ENCODE measurements at places on chromosomes 7 and 10.
A peak's percentile ranks its signal among the peaks of the same experiment; 100 is the strongest.

DNA sequence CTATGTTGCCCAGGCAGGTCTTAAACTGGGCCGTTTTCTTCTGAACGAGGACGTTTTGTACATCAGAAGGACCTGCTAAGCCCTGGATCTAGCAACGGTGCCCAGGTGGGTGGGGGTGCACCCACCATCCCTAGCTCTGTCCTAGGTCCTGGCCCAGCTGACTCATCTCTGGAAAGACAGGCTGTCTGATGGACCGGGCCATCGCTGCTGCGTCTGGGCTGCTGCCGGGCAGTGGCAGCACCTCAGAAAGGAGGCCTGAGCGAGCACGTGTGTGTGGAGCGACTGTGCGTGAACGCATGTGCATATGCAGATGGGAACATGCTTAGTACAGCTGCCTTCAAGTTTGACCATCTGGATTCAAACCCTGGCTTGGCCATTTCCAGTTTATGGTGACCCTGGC, 7.3 kb upstream of the ELFN1 start:
- no peak for DNase-seq

GRCh38 chr10:17685233-17685840, 41.4 kb downstream of the STAM start:
- DNase-seq, result no peak

DNA sequence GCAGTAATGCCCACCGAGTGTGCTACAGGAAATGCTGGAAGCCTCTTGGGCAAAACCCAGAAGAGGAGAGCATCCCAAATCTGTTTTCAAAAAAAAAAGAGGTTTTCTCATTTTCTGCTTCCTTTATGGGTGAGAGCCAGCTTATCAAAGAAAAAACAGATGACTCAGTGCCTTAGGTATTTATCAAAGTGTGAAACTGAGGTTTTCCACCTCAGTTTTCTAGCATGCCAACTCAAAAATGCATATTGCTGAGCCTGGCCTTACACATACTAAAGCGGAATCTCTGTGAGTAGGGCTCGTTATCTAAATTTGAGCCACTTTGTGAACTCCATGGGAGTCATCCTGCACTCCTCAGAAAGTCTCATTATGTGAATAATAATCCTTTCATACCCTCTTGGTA, 705.1 kb downstream of the SUGCT start:
- DNase-seq, result no peak

- DNase-seq, result no peak
Observed at GRCh38 chr7:98228801-98229200, 17.6 kb downstream of the BHLHA15 start.

DNA sequence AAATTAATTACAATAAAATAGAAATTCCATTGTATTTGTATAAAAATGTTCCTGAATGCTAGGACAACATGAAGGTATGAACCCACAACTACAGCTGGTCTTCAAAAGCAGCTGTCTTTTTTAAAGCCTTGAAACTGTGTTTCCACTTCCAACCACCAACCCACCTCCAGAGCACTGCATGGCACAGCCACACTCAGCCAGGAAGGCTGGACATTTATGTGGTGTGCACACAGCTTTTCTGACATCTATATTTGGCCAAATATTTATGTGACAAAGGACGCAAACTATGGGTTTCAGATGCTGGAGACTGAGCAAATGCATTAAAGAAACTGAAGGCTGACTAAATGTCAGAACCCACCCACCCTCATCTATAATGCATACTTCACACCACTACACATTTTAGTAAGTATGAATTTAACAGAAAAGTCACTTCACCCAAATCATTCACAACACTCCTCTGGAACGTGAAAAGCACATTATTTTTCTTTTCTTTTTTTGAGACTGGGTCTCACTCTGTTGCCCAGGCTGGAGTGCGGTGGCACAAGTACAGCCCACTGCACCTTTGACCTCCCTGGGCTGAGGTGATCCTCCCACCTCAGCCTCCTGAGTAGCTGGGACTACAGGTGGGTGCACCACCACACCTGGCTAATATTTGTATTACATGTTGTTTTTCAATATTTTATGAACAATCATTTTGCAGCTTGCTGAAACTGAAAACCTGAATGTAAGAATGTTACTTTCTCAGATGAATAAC, 27.9 kb upstream of the DAGLB start:
- DNase-seq, result no peak

DNA sequence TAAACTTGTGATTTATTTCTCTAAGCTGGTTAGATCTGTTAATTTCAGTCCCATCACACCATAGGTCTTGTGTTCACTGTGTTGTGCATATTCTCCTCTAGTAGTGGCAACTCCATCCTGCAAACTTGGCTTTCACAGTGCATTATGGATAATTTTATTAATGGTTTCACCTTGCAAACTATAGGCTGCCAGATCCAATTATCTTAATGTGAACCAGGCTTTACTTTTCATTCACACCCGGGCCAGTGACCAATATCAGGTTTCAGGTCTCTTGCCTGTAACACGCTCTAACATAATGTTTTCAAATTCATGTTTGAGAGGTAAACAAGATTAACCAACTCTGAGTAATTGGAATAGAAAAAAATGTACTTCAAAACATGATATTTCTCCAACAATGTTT, 1293.0 kb downstream of the REEP3 start:
- no peak for DNase-seq

DNA sequence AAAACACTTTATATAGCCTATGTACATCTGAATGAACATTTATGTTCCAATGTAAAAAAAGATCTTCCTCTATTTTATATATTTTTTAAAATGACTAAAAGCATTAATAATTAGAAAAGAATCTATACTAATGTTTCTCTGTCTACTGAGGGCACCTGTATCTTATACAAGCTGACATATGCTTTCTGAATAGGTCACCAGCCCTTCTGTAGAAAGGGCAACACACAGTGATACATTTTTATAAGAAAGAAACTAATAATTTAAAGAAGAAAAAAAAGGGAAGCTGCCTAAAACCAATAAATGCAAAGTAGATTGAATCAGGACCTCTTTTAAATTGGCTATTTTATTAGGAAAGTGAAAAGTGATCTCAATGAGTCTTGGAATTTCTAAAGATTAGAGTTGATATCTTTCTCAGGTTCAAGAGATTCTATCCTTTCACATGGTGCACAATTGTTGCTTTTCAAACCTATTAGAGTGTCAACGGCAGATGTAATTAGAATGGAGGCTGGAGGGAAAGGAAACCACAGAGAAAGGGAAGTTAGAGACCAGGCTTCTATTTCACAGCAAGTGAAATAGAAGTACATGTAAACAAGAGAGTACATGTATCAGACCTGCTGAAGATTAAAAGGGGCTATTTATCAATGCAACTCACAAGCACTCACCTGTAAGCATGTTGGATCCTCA, 6.3 kb downstream of the MTPN start:
- no peak for DNase-seq

DNA sequence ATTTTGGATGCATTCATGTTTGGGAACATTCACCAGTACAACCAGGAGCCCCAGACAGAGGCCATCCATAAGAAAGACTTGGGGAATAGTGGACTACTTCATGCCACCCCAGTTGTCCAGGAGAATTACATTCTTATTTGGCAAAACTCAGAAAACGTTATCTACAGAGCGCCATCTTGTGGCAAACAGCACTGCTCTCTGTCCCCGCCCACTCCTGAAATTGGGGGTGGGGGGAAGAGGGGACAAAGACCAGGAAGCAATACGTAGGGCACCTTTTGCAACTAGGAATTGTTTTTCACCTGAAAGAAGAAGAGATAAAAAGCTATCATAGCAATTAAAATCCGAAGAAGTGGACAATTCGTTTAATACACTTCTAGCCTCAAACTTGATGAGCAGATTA, 134.6 kb upstream of the MGMT start:
- peak; percentile 58 for DNase-seq

DNA sequence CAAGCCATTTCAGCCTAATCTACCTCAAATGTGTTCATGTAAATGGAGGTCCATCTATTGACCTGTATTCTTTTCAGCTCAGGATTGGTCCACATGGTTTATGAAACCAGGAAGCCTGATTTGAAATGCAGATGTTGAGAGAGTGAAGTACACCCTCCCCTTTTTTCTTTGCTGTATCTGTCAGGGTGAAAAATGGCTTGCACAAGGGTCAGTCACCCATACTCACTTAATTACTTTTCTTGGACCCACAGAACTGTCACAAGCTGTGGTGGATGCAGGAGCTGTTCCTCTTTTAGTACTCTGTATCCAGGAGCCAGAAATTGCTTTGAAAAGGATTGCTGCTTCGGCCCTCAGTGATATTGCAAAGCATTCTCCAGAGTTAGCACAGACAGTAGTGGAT, 41.2 kb downstream of the SPAG6 start:
- no peak for DNase-seq

GRCh38 chr7:129514683-129515082, 12.4 kb downstream of the SMKR1 start:
- DNase-seq, result no peak

- peak; percentile 22 for DNase-seq
Observed at GRCh38 chr7:108613147-108613948, 43.7 kb downstream of the DNAJB9 start.

DNA sequence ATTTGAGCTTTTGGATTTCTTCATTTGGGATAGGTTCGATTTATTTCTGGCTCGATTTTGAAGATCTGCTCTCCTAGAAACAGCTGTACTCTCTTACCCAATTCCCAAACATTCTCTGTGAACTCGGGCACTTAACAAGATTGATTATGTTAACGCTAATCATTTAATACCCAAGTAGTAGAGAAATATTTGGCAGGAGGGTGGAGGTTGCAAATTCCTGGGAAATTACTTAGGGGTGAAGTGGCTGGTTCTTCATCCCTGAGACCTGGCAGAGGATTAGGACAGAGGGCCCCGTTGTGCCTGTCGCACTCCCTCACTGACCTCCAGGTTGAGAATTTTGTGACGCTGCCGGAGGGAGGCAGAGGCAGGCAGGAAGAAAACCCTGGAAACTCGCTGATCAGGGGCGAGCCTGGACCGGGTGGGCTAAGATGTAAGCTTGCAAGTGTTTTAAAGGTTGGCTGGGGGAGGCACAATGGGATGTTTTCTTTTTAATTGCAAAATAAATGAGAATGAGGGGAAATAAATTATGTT, 182.6 kb downstream of the TCF7L2 start:
- DNase-seq, result no peak

- no peak for DNase-seq
Observed at GRCh38 chr10:125823663-125824251, 411 bp downstream of the BCCIP start.

GRCh38 chr7:3194501-3195141, 106.4 kb upstream of the SDK1 start:
- peak; percentile 91 for DNase-seq

- DNase-seq, result no peak
Observed at GRCh38 chr10:13686331-13686752, 99.6 kb downstream of the PRPF18 start.

- no peak for DNase-seq
Observed at GRCh38 chr10:70518695-70519094, 40.1 kb downstream of the PALD1 start.

DNA sequence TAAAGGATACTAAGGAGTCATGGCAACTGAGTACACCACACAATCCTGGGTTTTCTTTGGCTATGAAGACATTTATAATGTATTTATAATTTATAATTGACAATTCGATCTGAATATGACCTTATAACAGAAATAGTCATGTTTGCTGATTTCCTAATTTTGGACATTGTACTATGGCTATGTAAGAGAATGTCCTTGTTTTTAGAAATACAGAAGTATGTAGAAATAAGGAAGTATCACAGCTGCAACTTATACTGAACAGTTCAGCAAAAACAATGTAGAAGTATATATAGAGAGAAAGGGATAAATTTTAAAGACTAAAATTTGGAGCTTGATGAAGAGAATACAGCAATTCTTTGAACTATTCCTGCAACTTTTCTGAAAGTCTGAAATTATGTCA, 32.6 kb downstream of the PRLHR start:
- DNase-seq, result no peak

DNA sequence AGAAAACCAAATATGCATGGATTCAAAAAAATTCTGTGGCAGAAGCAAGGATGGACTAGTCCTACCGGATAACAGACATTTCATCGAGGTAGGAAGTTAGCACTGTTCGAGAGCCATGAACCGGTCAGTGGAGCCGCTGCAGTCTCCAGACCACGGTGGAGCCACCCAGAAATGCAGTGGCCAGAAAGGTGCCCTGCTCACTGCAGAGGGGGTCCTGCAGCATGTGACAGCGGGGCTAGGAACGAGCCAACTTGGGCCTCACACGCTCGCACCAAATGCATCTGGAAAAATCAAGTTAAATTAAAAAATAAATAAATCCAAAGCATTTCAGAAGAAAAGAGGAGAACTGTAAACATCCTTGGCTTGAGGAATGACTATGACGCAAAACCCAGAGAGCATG, 13.1 kb upstream of the CFAP46 start:
- no peak for DNase-seq

- no peak for DNase-seq
Observed at GRCh38 chr7:154842591-154842990, 160.3 kb downstream of the PAXIP1 start.

DNA sequence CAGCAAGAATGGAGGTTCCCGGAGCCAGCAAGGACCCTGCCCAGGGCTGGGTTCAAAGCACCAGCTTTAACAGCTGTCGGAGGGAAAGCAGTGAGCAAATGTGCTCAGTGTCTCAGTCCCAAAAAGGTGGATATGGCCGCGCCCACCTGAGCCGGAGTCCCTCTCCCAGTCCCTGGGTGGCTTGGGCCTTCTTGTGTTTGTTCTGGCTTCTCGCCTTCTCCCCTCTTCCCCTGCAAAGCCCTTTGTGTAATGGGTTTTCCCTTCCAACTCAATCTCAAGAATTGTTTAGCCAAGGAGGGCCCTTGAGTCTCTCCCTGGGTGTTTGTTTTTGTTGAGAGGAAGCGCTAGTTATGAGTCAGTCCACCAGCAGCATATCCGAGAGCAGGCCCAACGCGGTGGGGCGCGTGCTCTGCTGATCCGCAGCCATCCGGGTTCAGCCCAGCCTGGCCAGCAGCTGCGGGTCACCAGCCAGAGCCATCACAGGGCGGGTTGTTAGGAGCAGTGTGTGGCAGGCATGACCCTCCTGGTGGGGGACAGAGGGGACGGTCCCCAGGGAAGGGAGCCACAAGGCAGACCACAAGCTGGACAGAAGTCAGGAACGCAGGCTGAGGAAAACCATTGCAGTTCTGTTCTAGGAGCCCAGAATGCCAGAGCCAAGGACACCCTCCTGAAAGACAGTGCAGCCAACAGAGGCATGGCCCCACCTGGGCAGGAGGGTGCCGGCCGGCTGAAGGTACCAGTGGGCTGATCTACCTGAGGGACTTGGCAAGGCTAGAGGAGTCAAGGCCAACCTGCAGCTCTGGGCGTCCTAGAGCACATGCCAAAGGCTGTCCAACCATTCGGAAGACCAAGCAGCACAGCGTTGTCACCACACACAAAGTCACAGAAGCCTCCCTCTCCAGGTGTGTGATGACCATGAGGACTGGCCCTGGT, 21.3 kb downstream of the CALML3 start:
- no peak for DNase-seq

DNA sequence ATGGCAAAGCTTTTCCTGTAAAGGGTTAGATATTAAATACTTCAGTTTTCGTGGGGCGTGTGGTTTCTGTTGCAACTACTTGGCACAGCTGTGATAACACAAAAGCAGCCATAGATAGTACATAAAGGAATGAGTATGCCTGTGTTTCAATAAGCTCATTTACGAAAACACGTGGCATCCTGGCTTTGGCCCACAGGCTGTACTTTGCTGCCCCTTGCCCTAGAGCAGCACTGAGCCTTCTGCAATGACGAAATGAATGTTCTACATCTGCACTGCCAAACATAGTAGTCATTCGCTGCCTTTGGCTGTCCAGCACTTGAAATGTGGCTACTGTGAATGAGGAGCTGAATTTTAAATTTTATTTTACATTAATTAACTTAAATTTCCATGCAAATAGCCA, 376.2 kb upstream of the TPK1 start:
- DNase-seq, result no peak

- no peak for DNase-seq
Observed at GRCh38 chr7:111953611-111954010, 252.6 kb downstream of the DOCK4 start.

- no peak for DNase-seq
Observed at GRCh38 chr7:43077285-43077684, 35.2 kb upstream of the HECW1 start.
